Left lung (tissue), 14 donors: ENCODE measurements at places on chromosomes 12 and 14. TPM values are rescaled to one million over a fixed set of nuclear protein-coding genes. Genes with fewer than 3 reads are reported as not detected.

The SLC17A8 gene
- total RNA-seq: 0.61 TPM

The CELA1 gene
- total RNA-seq: not detected

The CLEC2A gene
- total RNA-seq: not detected

The CMA1 gene
- total RNA-seq: not detected

The SYCP3 gene
- 0.23 TPM for total RNA-seq

The CGRRF1 gene
- total RNA-seq: 20.1 TPM

The LALBA gene
- not detected for total RNA-seq

The FOXN4 gene
- not detected for total RNA-seq

The KICS2 gene
- 3.7 TPM for total RNA-seq

The PRB3 gene
- total RNA-seq: not detected

The P2RX4 gene
- 75.1 TPM for total RNA-seq

The SLC6A13 gene
- 0.79 TPM for total RNA-seq

DNA sequence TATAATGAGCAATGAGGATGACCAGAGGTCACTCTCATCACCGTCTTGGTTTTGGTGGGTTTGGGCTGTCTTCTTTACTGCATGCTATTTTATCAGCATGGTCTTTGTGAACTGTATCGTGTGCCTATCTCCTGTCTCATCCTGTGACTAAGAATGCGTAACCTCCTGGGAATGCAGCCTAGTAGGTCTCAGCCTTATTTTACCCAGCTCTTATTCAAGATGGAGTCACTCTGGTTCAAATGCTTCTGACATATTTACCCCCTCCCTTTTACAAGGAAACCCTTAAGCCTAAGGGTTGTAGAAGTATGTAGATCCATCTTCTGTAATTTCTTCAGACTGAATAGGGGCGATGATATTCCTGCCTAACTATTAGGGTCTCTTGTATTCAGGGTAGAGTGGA, 8.4 kb downstream of the IFI27L1 start:
- no peaks in the 10 kb centered on the region for H3K36me3 ChIP-seq
- H3K27me3 ChIP-seq: no peaks in the 10 kb centered on the region
- H3K27ac ChIP-seq: no peak overlapping the region
- no peaks in the 10 kb centered on the region for H3K4me1 ChIP-seq

- H3K27me3 ChIP-seq: no peaks in the 10 kb centered on the region
- H3K27ac ChIP-seq: peak overlapping the region; percentile 8
- no peaks in the 10 kb centered on the region for H3K36me3 ChIP-seq
- peaks cover 84% of the 10 kb centered on the region for H3K4me1 ChIP-seq
- no peak for DNase-seq
Measured at GRCh38 chr12:54329759-54330158, 4.8 kb downstream of the COPZ1 start.

GRCh38 chr14:75757644-75758402, 96.8 kb downstream of the TTLL5 start:
- no peaks in the 10 kb centered on the region for H3K27me3 ChIP-seq
- no peaks in the 10 kb centered on the region for H3K4me1 ChIP-seq
- H3K36me3 ChIP-seq: no peaks in the 10 kb centered on the region
- no peak overlapping the region for H3K27ac ChIP-seq
- DNase-seq: no peak

- no peak overlapping the region for H3K4me3 ChIP-seq
- no peaks in the 10 kb centered on the region for H3K36me3 ChIP-seq
- no peak overlapping the region for H3K27ac ChIP-seq
Measured at GRCh38 chr12:39975374-39975918, 130.4 kb downstream of the SLC2A13 start.

DNA sequence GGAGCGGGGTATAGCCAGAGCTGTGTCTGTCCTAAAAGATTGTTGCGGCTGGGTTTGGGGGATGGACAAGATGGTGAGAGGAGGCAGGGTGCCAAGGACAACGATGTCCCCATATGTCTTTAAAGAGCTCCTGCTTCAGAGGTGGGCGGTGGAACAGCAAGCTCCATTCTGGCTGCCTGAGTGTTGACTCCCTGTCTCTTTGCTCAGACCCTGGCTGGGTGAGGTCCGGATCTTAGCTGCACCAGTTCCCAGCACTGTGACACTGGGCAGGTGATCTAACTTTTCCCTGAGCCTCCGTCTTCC, 8.3 kb upstream of the WSCD2 start:
- no peak for DNase-seq
- no peaks in the 10 kb centered on the region for H3K27me3 ChIP-seq
- no peak overlapping the region for H3K27ac ChIP-seq
- no peak overlapping the region for H3K4me3 ChIP-seq
- H3K4me1 ChIP-seq: no peaks in the 10 kb centered on the region

DNA sequence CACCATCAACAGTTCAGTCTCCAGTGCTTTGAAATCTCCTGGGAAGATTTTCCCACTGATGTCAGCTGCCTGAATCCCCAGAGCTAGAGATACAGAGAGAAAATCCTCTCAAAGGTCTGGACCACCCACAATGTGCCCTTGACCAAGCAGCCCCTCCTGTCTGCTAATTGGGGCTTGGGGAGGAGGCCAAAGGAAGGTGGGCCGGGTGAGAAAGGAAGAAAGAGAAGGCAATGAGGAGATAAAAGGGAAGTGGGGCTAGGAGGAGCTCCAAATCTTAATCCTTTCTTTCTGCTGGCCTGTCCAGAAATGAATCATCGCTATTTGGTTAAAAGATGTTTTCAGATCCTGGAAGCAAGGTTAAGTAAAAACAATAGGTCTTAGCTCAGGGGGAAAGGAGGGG, 322.9 kb downstream of the BCL11B start:
- no peaks in the 10 kb centered on the region for H3K36me3 ChIP-seq
- no peak for DNase-seq
- H3K27ac ChIP-seq: no peak overlapping the region

- no peaks in the 10 kb centered on the region for H3K36me3 ChIP-seq
- peaks cover 12% of the 10 kb centered on the region for H3K27me3 ChIP-seq
- no peak overlapping the region for H3K27ac ChIP-seq
- H3K4me1 ChIP-seq: no peaks in the 10 kb centered on the region
- no peak for DNase-seq
Measured at GRCh38 chr12:2154050-2154449, 101.3 kb downstream of the CACNA1C start.

GRCh38 chr12:26648584-26648983, 184.4 kb downstream of the ITPR2 start:
- DNase-seq: no peak
- no peak overlapping the region for H3K27ac ChIP-seq
- peaks cover 32% of the 10 kb centered on the region for H3K36me3 ChIP-seq
- no peaks in the 10 kb centered on the region for H3K4me1 ChIP-seq
- H3K27me3 ChIP-seq: no peaks in the 10 kb centered on the region
- no peak overlapping the region for H3K4me3 ChIP-seq

DNA sequence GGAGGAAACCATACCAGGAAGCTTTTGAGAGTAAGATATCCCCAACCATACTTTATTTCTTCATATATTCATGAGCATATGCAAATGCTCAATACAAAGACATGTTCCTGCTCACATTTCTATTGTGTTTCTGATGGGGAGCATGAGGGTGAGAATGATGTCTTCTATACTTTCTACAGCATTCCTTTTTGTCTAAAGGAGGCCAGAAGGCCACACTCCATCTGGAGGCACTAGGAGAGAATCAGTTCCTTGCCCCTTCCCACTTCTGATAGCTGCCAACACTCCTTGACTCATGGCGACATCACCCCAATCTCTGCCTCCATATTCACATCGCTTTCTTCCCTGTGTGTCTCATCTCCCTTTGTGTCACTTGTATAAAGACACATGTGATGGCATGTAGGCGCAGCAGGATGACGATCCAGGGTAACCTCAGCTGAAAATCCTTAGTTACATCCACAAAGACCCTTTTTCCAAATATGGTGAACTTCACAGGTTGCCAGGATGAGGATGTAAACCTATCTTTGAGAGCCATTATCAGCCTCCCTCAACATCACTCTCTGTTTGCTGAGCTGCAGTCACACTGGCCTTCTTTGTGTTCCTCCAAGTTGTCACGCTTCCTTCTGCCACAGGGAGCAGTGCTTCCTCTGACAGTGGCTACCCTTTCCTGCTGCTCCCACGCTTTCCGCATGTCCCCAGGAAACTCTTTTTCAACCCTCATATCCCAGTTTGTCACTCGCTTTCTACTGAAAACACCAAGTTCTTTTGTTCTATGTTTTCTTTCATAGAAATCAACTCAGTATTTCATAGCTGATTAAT, 96.9 kb downstream of the STXBP6 start:
- no peak for DNase-seq
- H3K4me1 ChIP-seq: no peaks in the 10 kb centered on the region
- no peaks in the 10 kb centered on the region for H3K36me3 ChIP-seq
- H3K27me3 ChIP-seq: no peaks in the 10 kb centered on the region

DNA sequence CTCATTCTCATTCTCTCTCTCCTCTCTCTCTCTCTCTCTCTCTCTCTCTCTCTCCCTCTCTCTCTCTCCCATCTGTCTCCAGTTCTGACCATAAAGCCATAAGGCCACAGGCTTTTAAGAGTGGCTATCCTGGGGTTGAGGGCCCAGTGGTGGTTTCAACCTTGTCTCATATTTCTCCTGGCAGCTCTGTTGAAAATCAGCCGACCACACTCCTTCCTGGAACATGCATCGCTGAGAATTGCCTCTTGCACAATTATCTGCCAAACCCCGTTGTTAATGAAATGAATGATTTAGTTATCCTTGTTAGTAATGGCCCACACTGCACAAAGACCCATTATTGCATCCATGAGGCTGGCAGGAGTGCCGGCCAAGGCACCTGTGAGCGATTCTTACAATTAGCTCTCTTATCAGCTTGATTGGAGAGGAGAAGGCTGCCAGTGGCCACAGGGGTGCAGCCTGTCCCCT, 30.4 kb upstream of the KCNA5 start:
- H3K4me1 ChIP-seq: no peaks in the 10 kb centered on the region
- no peaks in the 10 kb centered on the region for H3K27me3 ChIP-seq
- no peak overlapping the region for H3K4me3 ChIP-seq
- H3K27ac ChIP-seq: no peak overlapping the region

DNA sequence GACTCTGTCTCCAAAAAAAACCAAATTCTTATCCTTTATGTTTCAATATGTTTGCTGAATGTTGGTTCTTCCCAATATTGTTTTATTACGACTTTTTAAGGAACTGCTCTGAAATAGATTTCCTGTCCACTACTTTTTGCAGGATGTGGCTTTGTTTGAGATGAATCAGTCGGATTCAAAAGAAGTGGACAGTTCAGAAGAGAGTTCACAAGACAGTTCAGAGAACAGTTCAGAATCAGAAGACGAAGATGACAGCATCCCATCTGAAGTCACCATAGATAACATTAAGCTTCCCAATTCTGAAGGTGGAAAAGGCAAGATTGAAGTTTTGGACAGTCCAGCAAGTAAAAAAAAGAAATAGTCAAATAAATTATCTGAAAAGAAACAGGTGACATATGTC, 8.2 kb downstream of the NOPCHAP1 start:
- no peak overlapping the region for H3K27ac ChIP-seq
- no peaks in the 10 kb centered on the region for H3K4me1 ChIP-seq
- DNase-seq: no peak
- H3K4me3 ChIP-seq: no peak overlapping the region

- no peaks in the 10 kb centered on the region for H3K36me3 ChIP-seq
- H3K27ac ChIP-seq: no peak overlapping the region
- H3K27me3 ChIP-seq: no peaks in the 10 kb centered on the region
Measured at GRCh38 chr14:95961481-95961880, 77.7 kb upstream of the C14orf132 start.

DNA sequence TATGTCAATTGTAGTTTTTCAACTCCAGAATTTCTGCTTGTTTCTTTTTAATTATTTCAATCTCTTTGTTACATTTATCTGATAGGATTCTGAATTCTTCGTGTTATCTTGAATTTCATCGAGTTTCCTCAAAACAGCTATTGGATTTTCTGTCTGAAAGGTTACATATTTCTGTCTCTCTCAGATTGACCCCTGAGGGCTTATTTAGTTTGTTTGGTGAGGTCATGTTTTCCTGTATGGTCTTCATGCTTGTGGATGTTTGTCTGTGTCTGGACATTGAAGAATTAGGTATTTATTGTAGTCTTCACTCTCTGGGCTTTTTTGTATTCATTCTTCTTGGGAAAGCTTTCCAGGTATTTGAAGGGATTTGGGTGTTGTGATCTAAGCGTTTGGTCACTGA, 85.6 kb downstream of the SNAPC1 start:
- DNase-seq: no peak
- H3K4me3 ChIP-seq: no peak overlapping the region
- H3K27ac ChIP-seq: no peak overlapping the region
- no peaks in the 10 kb centered on the region for H3K36me3 ChIP-seq
- no peaks in the 10 kb centered on the region for H3K4me1 ChIP-seq

DNA sequence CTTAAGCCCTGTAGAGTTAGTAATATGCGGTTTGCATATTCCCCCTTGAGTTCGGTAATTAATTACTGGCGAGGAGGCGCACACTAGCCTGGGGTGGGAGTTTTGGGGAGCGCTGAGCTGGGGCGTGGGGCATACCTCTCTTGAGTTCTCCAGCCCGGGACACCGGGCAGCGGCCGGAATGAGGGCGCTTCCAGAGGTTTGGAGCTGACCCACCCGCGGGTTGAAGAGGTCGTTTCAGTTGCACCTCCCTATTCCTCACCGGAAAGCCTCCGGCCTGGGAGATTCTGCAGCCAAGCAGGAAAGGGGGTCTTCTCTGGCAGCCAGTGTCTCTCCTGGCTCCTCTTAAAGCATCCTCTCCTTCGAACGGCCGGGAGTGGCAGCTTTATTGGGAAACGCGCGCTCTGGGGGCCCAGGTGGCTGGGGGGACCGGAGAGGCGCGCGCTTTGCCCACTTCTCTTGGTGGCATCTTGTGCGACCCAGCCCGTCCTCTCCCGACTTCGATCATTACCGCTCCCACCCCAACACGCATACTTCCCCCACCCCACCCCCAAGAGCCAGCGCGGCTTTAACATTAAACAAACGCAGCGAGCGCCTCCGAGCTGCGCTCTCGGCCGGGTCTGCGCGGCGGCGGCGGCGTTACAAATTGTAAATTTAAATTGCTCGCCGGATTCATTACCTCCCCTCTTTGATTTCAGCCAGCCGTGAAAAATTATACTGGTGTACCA, 3.9 kb upstream of the LHX5 start:
- H3K27ac ChIP-seq: no peak overlapping the region
- no peaks in the 10 kb centered on the region for H3K4me1 ChIP-seq
- H3K27me3 ChIP-seq: peaks cover 96% of the 10 kb centered on the region
- H3K4me3 ChIP-seq: no peak overlapping the region

GRCh38 chr12:118357257-118358007, 15.3 kb downstream of the TAOK3 start:
- H3K36me3 ChIP-seq: no peaks in the 10 kb centered on the region
- peak overlapping the region; percentile 32 for H3K4me3 ChIP-seq
- H3K27ac ChIP-seq: peak overlapping the region; percentile 84
- DNase-seq: no peak

DNA sequence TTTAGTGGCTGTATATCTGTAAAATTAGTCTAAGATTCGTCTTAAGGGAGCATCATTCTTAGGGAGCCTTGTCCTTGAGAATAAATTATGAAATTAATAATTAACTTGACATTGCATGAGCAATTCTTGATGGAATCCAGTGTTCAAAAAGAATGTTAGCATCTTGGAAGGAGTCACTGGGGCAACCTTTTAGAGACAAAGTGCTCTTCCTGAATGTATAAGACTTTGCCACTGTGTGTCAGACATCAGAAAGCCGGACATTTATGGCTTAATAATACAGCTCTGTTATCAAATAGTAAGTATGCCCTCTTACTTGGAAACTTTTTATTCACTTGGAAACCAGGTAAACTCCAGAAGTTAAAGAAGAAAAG, 83.3 kb downstream of the CCER1 start:
- H3K4me3 ChIP-seq: no peak overlapping the region
- H3K4me1 ChIP-seq: no peaks in the 10 kb centered on the region
- no peak overlapping the region for H3K27ac ChIP-seq
- no peaks in the 10 kb centered on the region for H3K36me3 ChIP-seq
- DNase-seq: no peak
- no peaks in the 10 kb centered on the region for H3K27me3 ChIP-seq

GRCh38 chr12:132151145-132151765, 7.0 kb downstream of the NOC4L start:
- no peaks in the 10 kb centered on the region for H3K36me3 ChIP-seq
- H3K4me3 ChIP-seq: no peak overlapping the region
- DNase-seq: peak; percentile 30
- no peak overlapping the region for H3K27ac ChIP-seq
- H3K4me1 ChIP-seq: no peaks in the 10 kb centered on the region
